Activated CD8-positive, alpha-beta T cell treated with anti-CD3 and anti-CD28 coated beads for 36 hours (primary cell): ENCODE measurements at places on chromosomes 13 and 19. TPM values are rescaled to one million over a fixed set of nuclear protein-coding genes. Genes with fewer than 3 reads are reported as not detected.

Gene FBN3
- 0.02 TPM for total RNA-seq

DNA sequence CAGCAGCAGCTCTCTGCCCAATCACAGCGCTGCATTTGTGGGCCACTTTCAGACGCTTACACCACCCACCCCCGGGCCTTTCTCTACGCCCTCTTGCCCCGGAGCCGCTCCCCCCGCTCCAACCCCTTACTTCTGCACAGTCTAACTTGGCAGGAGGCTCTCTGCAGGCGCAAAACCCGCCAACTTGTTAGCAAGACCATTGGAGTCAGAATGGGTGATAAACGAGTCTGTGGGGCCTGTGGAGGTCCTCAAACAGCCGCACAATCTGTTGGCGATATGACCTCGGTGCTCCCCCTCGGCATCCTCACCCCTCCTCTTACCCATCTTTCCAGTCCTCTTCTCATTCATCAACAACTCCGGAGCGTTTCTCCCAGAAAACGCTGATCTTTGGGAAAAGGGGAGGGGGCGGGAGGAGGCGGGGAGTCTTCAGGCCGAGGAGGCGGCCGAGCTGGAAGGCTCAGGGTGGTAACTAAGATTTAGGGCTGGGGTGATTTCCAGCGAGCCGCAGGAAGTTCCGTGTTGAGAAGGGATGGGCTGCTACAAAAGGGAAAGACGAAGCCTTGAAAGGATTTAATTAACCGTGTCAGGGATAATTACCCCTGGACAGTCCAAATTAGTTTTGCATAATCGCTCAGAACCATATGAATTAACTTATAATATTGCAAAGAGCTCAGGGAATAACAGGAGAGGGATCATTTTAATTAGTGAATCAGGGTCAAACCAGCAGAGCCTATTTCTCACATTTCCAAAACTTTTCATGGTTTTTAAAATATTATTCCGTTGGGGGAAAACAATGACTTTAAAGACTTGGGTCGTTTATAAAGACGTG is 4.1 kb downstream of the SOX21 start:
- H3K36me3 ChIP-seq, result no peaks in the 10 kb centered on the region
- H3K27ac ChIP-seq, result no peak overlapping the region
- no peak for DNase-seq
- no peak overlapping the region for H3K4me3 ChIP-seq
- H3K4me1 ChIP-seq, result peaks cover 29% of the 10 kb centered on the region

DNA sequence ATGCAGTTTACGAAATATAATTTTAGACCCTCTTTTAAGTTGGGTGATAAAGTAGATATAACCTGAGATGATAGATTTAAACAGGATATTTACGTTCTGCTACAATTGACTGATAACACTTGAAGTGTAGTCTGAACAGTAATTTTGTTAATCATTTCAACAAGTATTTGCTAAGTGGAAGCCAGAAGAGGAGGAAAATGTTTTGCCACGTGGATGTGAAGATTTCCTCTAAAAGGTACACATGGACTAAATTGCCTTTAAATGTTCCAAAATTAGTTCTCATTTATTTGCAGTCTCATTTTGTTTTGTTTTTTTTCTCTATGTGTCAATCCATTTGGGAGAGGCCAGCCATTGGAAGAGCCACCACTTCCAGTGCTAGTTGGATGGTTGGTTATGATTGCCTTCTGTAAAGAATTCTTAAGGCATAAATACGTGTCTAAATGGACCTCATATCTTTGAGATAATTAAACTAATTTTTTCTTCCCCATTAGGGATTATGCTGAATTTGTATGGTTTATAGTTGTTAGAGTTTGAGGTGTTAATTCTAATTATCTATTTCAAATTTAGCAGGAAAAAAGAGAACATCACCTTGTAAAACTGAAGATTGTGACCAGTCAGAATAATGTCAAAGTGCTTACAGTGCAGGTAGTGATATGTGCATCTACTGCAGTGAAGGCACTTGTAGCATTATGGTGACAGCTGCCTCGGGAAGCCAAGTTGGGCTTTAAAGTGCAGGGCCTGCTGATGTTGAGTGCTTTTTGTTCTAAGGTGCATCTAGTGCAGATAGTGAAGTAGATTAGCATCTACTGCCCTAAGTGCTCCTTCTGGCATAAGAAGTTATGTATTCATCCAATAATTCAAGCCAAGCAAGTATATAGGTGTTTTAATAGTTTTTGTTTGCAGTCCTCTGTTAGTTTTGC is 2.8 kb downstream of the MIR17HG start:
- H3K36me3 ChIP-seq, result peaks cover 62% of the 10 kb centered on the region
- peaks cover 50% of the 10 kb centered on the region for H3K4me1 ChIP-seq
- H3K27me3 ChIP-seq, result no peaks in the 10 kb centered on the region
- peak overlapping the region; percentile 97 for H3K27ac ChIP-seq
- no peak for DNase-seq

DNA sequence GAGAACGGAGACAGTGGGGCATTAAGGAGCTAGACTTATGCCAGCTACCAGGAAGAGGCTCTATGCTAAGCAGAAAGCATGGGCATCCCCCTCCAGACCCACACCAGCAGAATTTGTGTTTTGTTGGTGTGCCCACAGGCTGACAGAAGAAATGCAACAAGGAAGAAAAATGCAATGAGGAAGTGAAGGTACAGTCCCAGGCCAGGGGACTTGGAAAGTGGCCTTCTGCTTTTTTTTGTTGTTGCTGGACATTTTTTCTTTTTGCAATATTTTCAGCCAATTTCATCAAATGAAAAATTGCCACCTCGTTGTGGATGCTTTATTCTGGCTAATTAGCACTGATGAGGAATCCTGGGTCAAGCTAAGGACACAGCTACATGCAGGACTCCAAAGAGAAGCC is 167.7 kb downstream of the TSHZ3 start:
- H3K27ac ChIP-seq, result no peak overlapping the region
- H3K36me3 ChIP-seq, result no peaks in the 10 kb centered on the region
- H3K27me3 ChIP-seq, result peaks cover 3% of the 10 kb centered on the region
- no peak overlapping the region for H3K4me3 ChIP-seq
- no peaks in the 10 kb centered on the region for H3K4me1 ChIP-seq

Gene CYP4F11
- not detected for total RNA-seq

Gene ZNF534
- not detected for total RNA-seq

DNA sequence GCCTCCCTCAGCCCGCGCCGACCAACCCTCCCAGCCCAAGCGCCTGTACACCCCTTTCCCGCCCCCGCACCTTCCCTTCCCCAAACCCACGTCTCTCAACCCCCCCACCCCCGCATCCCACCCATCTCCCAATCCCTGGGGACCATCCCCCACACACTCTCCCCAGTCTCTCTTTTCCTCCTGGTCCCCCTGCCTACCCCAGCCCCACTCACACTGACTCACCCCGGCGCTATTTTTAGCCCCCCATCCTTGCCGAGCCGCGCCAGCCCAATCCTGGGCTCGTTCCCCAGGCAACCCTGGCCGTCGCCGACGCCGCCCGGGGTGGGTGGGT is 11.7 kb downstream of the CIC start:
- no peak overlapping the region for H3K4me3 ChIP-seq
- peak; percentile 54 for DNase-seq
- peaks cover 6% of the 10 kb centered on the region for H3K36me3 ChIP-seq

DNA sequence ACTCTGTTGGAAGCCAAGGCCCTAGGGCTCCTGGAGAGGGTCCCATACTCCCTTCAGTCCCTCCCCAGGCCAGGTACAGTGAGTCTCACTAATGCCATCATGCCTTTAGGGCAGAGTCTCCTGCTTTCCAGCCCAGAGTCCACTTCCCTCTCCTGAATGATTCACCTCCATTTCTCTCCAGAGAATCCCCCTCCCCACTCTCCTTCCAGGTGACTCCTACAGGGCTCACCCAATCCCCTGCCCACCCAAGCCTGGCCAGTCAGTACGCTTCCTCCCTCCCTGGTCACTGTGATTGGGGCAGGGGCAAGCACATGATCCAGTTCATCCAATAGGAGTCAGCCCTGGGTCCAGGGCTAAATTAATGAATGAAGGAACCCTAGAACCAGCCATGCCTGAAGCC is 35.0 kb upstream of the PNMA8B start:
- no peaks in the 10 kb centered on the region for H3K36me3 ChIP-seq
- no peak for DNase-seq
- no peak overlapping the region for H3K4me3 ChIP-seq
- no peak overlapping the region for H3K27ac ChIP-seq

Gene CEACAM1
- 5.2 TPM for total RNA-seq

Gene ZNF580
- total RNA-seq, result 24.8 TPM

DNA sequence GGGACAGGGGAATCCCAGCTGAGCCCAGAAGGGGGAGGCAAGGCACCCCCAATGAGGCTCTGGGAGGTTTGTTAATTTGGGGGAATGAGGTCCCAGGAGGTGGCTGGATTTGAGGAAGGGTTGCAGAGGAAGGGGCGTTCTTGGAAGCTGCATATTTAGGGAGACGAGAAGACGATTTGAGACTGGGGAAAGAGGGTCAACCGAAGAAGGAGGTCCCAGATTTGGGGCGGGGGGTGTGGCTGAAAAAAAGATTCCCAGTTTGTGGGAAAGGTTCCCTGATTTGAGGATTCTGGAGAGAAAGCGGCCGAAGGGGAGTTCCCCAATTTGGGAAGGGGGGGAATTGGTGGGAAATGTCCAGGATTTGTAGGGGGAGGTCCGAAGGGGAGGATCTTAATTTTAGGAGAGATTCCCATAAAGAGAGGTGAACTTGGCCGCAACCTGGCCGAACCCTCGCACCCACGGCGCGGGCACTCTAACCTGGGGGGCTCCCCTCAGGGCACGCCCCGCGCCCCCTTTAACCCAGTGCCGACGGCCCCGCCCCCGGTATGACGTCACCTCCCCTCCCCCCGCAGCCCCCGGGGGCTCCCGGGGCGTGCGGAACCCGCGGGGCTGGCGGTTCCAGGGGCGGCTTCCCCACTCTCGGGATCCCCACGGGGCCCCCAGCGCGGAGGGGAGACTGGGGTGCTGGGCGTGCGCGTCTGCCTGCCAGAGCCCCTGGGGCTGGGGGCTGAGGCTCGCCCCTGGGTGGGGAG is 1.2 kb downstream of the PTPRS start:
- no peak overlapping the region for H3K27ac ChIP-seq
- H3K4me1 ChIP-seq, result peaks cover 10% of the 10 kb centered on the region
- no peaks in the 10 kb centered on the region for H3K36me3 ChIP-seq
- no peak for DNase-seq
- H3K4me3 ChIP-seq, result peak overlapping the region; percentile 49

Gene ZNF556
- not detected for total RNA-seq

DNA sequence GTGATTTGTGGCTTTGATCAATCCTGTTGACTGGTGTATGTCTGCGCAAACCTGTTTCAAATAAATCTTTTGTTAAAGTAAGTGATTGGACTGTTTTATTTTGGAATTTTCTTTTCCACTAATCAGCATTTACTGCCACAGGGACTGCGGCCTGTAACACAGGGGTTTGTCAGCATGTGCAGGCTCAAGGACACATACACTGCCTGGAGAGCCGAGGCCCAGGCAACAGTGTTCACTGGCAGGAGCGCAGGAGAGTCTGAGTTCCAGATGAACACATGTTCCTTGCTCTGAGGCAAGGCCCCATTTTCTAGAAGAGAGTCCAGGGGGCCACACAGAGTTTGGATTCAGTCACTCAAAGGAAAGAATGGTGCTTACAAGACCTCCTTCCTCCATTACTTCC is 26.0 kb downstream of the SHISA2 start:
- DNase-seq, result no peak
- no peak overlapping the region for H3K4me3 ChIP-seq
- H3K27ac ChIP-seq, result no peak overlapping the region

Gene STK24
- total RNA-seq, result 118 TPM

Gene KLK13
- total RNA-seq, result not detected

Gene DCT
- 0.07 TPM for total RNA-seq

DNA sequence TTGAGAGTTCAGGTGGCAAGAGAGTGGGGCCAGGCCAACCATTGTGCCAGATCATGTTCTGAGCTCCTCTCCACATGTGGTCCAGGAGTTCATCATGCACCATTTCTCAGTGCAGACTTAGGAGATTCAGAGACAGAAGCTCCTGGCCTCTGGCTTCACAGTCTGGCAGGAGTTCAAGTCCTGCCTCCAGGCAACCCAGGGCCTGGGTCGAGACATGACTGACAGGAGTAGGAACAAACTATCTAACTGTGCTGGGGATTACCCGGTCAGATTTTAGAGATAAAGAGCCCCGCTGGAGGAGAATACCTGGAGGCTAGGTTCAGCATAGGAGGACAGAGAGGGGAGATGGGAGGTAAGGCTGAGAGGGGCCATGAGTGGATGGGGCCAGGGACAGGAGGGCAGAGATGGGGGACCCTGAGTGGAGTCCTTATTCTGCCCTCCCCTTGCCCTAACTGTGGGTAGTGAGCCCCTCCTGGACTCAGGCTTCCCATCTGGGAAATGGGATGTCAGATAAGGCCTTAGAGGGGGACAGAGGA is 906 bp upstream of the CYP4F11 start:
- no peak for DNase-seq
- no peaks in the 10 kb centered on the region for H3K4me1 ChIP-seq
- H3K27me3 ChIP-seq, result peaks cover 22% of the 10 kb centered on the region
- no peak overlapping the region for H3K27ac ChIP-seq
- peaks cover 5% of the 10 kb centered on the region for H3K36me3 ChIP-seq

Gene LILRA6
- not detected for total RNA-seq

Gene CNN1
- total RNA-seq, result not detected

DNA sequence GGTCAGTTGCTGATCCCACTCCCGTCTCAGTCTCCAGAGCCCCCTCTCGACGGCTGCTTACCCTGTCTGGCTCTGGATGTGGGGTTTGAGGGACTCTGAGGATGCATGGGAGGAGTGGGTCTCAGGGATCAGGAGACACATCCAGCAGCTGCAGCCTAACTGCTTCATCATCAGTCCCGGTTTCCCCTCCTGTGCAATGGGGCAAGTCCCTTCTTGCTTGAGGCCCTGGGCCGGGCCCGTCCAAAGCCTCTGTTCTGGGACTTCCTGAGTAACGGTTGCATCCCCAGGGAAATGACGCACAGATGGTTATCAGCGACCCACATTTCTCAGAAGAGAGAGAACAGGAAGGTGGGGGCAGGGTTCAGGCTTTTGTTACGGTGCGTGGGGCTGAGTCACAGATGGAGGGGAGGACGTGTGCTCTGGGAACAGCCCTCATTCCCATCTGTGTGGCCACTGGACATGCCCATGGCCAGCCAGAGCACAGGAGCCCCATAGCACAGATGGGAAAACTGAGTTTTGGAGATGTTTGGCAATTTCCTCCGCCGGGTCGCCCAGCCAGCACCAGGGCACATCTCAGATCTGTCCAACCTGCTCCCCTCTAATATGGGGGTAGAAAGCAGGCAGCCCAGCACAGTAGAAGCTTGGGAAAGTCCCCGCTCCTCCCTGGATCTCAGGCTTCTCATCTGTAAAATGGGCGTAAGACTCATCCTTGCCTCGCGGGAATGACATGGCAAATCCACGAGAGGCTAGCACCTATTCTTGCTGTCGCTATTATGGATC is 19.3 kb downstream of the GNA15 start:
- peak; percentile 94 for DNase-seq
- H3K4me3 ChIP-seq, result no peak overlapping the region
- H3K27me3 ChIP-seq, result no peaks in the 10 kb centered on the region
- peaks cover 28% of the 10 kb centered on the region for H3K36me3 ChIP-seq

Gene C19orf18
- total RNA-seq, result 0.29 TPM

DNA sequence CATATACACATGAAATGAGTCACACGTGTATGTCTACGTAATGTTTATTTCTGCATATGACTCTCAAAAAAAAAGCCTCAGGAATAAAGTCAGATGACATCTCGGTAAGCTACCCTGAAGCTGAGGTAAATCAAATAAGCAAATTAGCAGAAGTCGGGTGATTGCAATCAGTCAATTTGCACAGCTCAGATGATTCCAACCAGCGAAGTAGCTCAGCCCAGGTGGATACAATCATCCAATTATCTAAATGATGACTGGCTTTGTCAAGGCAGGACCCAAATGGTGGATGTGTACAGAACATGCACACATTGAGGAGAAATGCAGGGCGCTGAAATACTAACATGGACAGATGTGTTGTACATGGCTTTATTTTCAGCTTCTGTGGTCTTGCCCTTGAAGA is 148.5 kb downstream of the ZNF486 start:
- H3K36me3 ChIP-seq, result no peaks in the 10 kb centered on the region
- DNase-seq, result no peak
- H3K27ac ChIP-seq, result no peak overlapping the region
- no peak overlapping the region for H3K4me3 ChIP-seq
- no peaks in the 10 kb centered on the region for H3K27me3 ChIP-seq
- no peaks in the 10 kb centered on the region for H3K4me1 ChIP-seq
